ENCODE measurements at places on chromosomes 1 and 21.

- no peak for DNase-seq
Observed at GRCh38 chr1:12174924-12175810, 8.4 kb downstream of the TNFRSF1B start.

GRCh38 chr1:147336291-147336690 lies 93.8 kb downstream of the CHD1L start:
- DNase-seq: no peak

DNA sequence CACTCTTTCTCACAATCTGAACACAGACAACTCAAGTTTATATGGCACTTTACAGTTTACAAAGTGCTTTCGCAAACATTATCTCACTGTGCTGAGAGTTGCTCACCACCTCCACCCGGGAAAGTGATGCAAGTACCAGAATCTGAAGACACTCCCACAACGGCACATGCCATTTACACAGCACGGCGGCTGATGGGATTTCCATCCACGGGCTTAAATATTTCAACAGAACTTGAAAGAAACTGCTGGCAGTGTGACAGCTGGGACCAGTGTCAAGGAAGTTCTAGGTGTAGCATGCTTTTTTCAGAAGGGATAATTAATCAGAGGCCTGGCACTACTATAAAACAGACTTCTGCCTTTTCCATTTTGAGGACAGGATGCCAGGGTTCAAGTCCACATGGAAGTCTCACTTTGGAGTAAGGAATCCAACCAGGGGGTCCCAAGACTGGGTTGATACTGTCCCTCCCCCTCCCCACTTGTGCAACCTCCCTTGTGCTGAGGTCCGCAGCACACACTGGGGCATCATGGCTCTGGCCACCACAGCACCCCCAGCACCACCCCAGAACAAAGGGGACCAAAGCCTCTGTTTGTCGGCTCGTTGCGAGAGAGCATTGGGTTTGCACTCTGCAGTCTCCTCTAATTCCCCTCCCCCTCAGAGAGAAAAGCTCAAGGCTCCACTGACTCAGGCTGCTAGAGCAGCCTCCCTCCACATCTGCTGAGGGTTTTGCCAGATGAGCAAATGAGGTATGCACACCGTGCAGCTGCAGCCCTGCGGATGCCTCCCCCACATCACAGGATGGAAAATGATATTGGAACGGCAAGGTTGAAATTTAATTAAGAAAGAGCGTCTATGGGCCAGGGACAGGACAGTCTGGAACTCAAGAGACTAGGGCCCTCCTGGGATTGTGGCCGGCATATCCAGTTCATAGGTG lies 154.9 kb downstream of the TGFBR3 start:
- DNase-seq: peak; percentile 53

- no peak for DNase-seq
Observed at GRCh38 chr1:42037586-42037985, 115.6 kb upstream of the GUCA2B start.

DNA sequence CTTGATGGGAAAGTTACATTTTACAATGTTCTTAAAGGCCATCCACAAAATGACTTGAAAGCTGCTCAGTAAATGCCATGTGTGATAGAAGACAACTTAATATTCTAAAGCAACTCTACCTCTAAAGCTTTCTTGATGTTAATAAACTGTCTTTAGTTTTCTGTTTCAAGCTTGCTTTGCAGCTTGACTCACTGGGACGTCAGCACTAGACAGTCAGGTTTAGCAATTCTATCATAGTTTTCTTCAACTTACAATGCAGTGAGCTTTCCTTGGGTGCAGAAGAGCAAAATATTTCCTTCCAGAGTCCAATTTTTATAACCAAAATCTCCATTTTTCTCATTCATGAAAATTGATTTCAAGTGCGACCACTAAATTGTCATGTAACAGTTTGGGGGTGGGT lies 273.1 kb downstream of the NTNG1 start:
- no peak for DNase-seq

DNA sequence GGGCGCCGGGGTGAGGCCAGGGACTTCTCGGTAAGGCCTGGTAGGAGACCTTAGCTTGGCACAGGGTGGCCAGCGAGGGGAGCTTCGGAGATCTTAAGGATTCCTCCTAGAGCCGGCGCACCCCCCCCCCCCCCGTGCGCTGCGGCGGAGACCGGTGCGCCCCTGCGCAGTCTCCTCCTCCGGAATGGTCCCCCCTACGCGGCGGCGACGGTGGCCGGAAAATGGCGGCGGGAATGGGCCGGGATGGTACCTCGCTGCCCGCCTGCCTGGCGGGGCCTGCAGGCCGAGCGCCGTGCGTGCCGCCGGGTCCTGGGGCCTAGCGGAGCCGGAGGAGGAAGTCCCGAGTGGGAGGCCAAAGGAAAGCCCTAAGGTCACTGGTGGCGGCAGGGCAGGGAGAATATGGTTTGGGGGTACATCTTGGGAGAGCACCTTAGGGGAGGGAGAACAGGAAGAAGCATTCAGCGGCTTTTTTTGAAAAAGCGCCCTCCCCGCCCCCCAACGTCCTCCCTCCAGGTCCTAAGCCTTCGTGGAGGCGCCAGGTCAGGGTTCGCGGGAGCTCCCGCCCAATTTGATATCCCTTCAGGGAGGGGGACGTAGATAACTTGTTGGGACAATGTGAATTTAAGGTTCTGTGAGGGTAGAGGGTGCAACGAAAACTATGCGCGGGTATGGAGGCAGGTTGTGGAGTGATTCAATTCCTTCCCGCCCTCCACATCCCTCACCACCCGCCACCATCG lies 429 bp downstream of the SRRM1 start:
- peak; percentile 7 for DNase-seq

DNA sequence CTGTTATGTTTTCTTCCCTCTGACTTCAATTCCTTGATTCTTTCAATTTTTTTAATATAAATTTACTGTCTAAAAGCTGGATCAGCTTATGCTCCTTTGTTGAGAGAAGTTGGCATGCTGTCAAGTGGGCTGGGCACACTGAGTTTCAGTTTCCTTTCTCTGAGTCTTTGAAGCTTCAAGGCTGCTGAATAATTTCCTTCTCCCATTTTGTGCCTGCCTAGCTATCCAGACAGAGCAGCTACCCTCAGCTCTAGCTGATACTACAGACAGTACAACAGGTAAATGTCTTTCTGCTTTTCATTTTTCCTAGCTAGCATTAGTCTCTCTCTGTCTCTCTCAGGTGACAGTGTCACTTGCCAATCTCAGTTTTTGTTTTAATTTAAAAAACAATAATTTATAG lies at the start of gene IFI44:
IFI44 (plus strand) TSS at position 204 of the 400 bp plus-strand sequence. CDS start 365 bp downstream, outside the sequence.
- DNase-seq: peak; percentile 64

GRCh38 chr1:229768232-229768631 lies 142.2 kb downstream of the URB2 start:
- no peak for DNase-seq

- DNase-seq: no peak
Observed at GRCh38 chr21:34609933-34610549, 4.9 kb downstream of the RCAN1 start.

- no peak for DNase-seq
Observed at GRCh38 chr1:204341380-204341779, 18.3 kb downstream of the PLEKHA6 start.

DNA sequence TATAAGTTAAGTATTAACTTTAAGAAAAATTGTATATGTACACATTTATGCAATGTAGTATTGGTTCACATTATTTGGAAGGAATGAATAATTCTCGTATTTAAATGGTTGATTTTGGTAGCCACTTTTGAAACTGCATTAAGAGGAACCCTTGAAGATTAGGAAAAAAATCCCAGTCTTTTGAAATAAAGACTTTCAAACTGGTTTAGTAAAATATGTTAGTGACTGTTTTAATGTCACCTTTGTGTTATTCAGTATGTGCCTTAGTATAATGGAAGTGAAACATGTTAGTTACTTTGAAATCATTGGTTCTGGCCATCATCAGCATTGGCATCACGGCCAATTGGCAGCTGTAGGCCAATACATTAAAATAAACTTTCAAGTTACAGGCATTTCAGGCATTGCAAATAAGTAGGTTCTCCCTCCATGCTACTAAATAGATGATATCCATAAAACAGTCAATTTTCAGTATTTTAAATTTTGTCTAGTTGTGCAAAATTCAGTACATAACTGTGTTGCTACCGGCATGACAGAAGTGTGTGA lies 4.4 kb downstream of the MIER1 start:
- no peak for DNase-seq

DNA sequence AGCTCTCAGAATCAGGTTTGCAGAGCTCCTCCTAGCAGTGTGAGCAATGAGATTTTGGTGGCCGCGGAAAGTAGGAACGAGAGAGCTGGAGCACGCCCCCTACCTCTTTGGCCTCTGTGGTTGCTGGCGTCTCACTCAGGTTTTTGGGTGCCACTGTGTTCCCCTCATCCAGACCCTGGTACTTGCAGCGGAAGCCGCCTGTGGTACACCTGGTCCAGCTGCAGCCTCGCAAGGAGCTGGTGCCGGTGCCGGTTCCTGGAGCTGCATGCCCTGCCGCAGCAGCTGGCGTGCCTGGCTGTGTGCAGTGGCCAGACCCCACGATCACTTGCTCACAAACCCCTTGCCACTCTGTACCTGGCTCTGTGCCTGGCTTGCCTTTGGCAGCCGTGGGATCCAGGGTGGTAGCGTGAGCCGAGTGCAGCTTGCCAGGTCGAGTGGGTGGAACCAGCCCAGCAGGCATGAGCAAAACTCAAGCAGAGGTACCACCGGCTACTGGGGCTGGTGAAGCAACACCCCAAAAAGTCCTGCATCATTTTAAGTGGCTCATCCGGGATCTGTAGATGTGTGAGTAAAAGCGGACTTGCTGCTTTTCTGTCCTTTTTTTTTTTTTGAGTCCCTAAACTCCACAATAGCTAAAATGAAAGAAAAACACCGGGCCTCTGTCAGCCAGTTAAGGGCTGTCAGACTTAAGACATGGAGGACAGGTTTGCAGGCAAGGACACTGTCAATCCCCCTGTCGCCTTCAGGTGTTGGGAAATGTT lies 844.9 kb downstream of the KCNT2 start:
- DNase-seq: no peak

DNA sequence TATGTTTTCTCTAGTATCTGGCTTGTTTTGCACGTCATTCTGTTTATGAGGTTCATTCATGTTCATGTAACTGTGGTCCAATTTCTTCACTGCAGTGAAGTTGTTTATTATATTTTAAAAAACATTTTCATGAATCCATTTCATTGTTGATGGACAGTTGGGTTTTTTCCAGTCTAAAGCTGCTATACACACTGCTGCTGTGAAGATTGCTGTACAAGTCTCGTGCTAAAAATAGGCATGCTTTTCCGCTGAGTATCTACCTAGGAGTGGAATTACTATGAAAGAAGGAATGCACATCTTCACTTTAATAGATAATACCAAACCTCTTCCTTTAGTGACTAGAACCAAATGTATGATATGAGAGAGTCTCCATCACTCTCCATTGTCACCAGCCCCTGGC lies 49.0 kb upstream of the ETS2 start:
- peak; percentile 89 for DNase-seq

DNA sequence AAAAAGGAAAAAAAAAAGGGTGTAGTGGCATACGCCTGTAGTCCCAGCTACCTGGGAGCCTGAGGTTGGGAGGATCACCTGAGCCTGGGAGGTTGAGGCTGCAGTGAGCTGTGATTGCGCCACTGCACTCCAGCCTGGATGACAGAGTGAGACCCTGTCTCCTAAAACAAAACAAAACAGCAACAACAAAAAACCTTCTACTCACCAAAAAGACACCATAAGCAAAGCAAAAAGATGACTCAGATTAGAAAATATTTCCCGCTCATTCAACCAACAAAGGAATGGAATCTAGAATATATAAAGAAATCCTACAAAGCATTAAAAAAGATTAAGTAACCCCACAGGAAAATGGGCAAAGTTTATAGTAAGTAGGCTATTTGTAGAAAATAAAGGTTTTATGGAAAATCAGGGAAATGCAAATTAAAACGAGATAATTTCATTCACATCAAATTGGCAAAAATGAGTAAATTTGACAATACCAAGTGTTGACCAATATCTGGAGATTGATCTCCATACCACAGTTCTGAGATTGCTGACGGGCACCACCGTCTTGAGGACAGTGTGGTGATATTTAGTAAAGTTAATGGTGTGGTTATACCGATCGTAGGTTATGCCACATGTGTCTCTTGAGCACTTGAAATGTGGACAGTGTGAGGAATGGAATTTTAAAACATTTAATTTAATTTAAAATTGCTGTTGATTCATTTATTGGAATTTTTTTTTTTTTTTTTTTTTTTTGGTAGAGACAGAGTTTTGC lies 54.0 kb downstream of the PIK3CD start:
- DNase-seq: peak; percentile 43

DNA sequence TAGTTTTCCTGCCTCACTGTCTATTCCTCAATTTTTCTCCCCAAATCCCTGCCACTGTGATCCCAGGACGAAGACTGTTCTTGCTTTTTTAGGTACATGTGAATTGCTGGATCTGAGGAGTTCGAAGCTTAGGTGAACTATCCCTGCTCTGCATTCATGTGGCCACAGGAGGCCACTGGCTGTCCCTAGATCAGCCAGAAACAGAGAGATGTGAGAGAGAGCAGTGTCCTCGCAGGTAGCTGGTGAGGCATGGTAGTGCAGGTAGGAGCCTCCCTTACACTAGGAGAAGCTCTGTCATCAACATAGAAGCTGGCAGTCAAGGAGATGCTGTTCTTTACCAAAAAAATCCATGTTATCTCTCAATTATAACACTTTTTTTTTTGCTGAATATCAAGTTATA lies 71.5 kb downstream of the USP24 start:
- DNase-seq: no peak

- no peak for DNase-seq
Observed at GRCh38 chr1:66247415-66248208, 286.3 kb upstream of the SGIP1 start.

GRCh38 chr1:201748335-201748734 lies 80.6 kb upstream of the IPO9 start:
- DNase-seq: peak; percentile 91

- no peak for DNase-seq
Observed at GRCh38 chr1:25169168-25169567, 63.1 kb downstream of the SYF2 start.

DNA sequence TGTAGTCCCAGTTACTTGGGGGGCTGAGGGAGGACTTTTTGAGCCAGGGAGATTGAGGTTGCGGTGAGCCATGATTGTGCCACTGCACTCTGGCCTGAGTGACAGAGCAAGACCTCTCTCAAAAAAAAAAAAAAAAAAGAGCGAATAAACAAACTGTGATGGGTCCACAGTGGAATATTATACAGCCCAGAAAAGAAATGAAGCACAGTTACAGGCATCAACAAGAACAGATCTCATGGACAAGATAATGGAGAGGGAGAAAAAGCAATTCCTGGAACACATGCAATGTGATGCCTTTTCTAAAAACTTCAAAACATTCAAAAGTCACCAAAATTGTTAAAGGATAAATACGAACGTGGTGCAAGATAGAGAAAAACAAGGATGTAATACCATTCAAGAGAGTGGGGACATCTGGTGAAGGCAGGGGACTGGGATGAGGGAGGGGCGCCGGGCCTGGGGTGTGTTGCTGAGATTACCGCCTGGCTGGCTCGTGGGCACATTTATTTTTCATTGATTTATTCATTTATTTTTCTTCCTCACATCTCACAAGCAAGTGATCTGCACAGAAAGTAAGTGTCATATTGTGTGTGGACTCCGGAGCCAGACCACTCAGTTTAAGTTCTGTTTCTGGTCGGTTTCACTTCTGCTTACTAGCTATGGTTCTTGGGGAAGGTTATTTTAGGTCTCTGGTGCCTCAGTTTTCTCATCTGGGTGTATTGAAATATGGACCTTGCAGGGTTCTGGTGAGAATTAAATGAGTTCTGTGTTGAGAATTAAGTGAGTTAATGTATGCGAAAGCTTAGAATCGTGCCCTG lies 30.1 kb downstream of the ABCG1 start:
- no peak for DNase-seq

All from HCEC 1CT (cell line).